ENCODE measurements at places on chromosomes 6 and 20. TPM values are rescaled to one million over a fixed set of nuclear protein-coding genes. Genes with fewer than 3 reads are reported as not detected.

The GGTLC1 gene
- total RNA-seq, result not detected

The ZNF334 gene
- 15.2 TPM for total RNA-seq

The LAMP5 gene
- 0.21 TPM for total RNA-seq

The SNRPB gene
- 784 TPM for total RNA-seq

The RAMACL gene
- total RNA-seq, result 4.0 TPM

The IMPG1 gene
- total RNA-seq, result not detected

The RFX6 gene
- 0.31 TPM for total RNA-seq

The PLA2G7 gene
- total RNA-seq, result 2.8 TPM

The FAM210B gene
- total RNA-seq, result 15.7 TPM

The SIM1 gene
- 0.23 TPM for total RNA-seq

The QKI gene
- total RNA-seq, result 150 TPM

The MYB gene
- 10.4 TPM for total RNA-seq

The NTSR1 gene
- total RNA-seq, result 1.4 TPM

The CCN5 gene
- not detected for total RNA-seq

The HMGCLL1 gene
- 0.23 TPM for total RNA-seq

The BPIFB4 gene
- total RNA-seq, result not detected

The COX4I2 gene
- not detected for total RNA-seq

The SOX18 gene
- total RNA-seq, result 0.21 TPM

The MEP1A gene
- total RNA-seq, result not detected

The L3MBTL3 gene
- 11.2 TPM for total RNA-seq

The RGS17 gene
- total RNA-seq, result 12.1 TPM

The MUC22 gene
- total RNA-seq, result not detected

The ESR1 gene
- 0.94 TPM for total RNA-seq

The SLC24A3 gene
- total RNA-seq, result 3.0 TPM

The BMP7 gene
- total RNA-seq, result 16.6 TPM

The MAPK13 gene
- 12.3 TPM for total RNA-seq

The COL10A1 gene
- total RNA-seq, result not detected

The TRIM10 gene
- total RNA-seq, result not detected

The MAFB gene
- 1.8 TPM for total RNA-seq

The ITPR3 gene
- 31.9 TPM for total RNA-seq

The C20orf96 gene
- 14.6 TPM for total RNA-seq

The TXLNB gene
- 0.28 TPM for total RNA-seq

The MATN4 gene
- 5.1 TPM for total RNA-seq

The ZBP1 gene
- not detected for total RNA-seq

The CD109 gene
- 5.3 TPM for total RNA-seq

The ABHD16B gene
- total RNA-seq, result not detected

The LY6G5B gene
- total RNA-seq, result 7.9 TPM

The SAPCD1 gene
- total RNA-seq, result 3.9 TPM

The ENPP3 gene
- total RNA-seq, result not detected

The CTCFL gene
- total RNA-seq, result 2.1 TPM

The EYA2 gene
- total RNA-seq, result 0.16 TPM

The FILIP1 gene
- total RNA-seq, result 3.7 TPM

The SOBP gene
- total RNA-seq, result 3.1 TPM

The PPARD gene
- 9.7 TPM for total RNA-seq

The CRYBG1 gene
- 19.3 TPM for total RNA-seq

The CDH4 gene
- 4.2 TPM for total RNA-seq

The SEMG1 gene
- total RNA-seq, result 4.0 TPM

The FABP7 gene
- total RNA-seq, result 6.6 TPM

The NKX2-2 gene
- total RNA-seq, result not detected

The CALHM4 gene
- not detected for total RNA-seq

The SSR1 gene
- total RNA-seq, result 96.8 TPM

The MBOAT1 gene
- 20.9 TPM for total RNA-seq

The FRK gene
- total RNA-seq, result 0.12 TPM

The COL11A2 gene
- 1.3 TPM for total RNA-seq

The C6orf58 gene
- total RNA-seq, result not detected

The VNN1 gene
- total RNA-seq, result not detected

The TMEM181 gene
- 25.2 TPM for total RNA-seq

The MYBL2 gene
- total RNA-seq, result 95.3 TPM

The KCNK16 gene
- total RNA-seq, result not detected

The SLC44A4 gene
- total RNA-seq, result 3.7 TPM

All from GM23338 (cell line).